Astrocyte of the spinal cord (primary cell): ENCODE measurements at places on chromosomes 5 and 9.

DNA sequence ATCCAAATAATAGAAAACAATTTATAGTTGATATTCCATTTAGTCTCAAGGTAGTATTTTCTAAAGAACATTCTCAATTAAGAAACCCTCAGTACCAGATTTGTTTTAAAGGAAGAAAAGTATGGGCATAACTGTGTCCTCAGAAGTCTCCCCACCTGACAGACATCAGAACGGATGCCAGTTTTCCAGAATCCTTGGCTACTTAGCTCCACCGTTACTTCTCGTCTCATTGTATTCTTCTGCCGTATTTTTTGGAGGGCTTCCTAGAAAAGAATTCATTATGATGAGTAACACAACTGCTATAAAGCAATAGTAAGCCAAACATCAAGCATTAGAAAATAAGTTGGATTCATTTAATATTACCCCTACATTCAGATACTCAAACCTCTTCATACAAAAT, 67.8 kb downstream of the DROSHA start:
- no peak for DNase-seq

GRCh38 chr9:91138760-91139159, 223.0 kb downstream of the AUH start:
- DNase-seq = peak; percentile 55

GRCh38 chr5:91361055-91361701, 21.9 kb downstream of the ARRDC3 start:
- no peak for DNase-seq

GRCh38 chr9:21110708-21111576, 30.7 kb downstream of the IFNW1 start:
- peak; percentile 75 for DNase-seq

DNA sequence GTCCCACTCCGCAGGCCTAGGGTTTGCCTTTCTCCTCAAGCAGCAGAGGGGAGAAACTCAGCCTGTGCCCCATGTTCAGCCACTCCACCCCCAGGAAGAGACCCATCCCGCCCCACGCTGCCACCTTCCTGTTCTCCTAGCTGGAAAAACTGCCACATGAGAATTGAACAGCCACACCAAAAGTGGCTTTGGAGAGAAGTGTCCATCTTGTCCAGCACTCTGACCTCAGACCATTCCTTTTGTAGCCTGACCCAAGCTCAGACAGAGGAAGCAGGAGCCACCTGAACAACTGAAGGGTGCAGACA, 8.3 kb upstream of the SLC25A48 start:
- no peak for DNase-seq

DNA sequence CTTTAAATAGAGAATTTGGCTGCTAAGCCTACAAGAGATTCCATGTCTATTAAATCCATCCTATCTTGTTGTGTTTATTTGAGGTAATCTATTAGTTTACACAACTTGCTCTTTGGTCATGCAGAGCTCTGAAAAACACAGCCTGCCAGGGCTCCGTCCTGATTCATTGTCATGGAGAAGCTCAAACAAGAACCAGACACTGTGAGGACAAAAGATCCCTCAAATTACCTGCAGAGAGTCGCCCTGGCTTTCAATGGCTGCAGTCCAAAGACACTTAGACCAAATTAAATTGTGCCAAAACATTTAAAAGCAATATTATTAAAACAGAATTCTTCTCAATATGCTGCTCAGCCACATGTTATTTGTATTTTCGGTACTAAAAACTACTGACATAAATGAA, 60.1 kb downstream of the CDH18 start:
- peak; percentile 1 for DNase-seq

- DNase-seq = no peak
Observed at GRCh38 chr5:133728475-133728874, 116.1 kb upstream of the FSTL4 start.

DNA sequence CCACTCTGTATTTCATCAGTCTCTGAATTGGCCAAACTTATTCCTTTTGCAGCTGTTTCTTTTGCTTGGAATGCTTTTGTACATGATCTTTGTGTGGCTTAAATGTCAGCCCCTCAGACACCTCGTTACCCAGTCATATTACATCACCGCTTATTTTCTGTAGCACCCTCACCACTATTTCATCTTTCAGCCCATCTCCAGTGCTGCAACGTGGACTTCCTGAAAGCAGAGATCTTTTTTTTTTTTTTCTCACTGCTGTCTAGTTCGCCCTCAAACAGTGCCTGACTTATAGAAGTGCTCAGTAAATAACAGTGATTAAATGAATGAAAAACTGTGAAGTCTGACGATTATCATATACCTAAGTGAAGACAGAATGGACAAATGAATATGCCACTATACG, 835 bp downstream of the SRA1 start:
- DNase-seq = no peak

DNA sequence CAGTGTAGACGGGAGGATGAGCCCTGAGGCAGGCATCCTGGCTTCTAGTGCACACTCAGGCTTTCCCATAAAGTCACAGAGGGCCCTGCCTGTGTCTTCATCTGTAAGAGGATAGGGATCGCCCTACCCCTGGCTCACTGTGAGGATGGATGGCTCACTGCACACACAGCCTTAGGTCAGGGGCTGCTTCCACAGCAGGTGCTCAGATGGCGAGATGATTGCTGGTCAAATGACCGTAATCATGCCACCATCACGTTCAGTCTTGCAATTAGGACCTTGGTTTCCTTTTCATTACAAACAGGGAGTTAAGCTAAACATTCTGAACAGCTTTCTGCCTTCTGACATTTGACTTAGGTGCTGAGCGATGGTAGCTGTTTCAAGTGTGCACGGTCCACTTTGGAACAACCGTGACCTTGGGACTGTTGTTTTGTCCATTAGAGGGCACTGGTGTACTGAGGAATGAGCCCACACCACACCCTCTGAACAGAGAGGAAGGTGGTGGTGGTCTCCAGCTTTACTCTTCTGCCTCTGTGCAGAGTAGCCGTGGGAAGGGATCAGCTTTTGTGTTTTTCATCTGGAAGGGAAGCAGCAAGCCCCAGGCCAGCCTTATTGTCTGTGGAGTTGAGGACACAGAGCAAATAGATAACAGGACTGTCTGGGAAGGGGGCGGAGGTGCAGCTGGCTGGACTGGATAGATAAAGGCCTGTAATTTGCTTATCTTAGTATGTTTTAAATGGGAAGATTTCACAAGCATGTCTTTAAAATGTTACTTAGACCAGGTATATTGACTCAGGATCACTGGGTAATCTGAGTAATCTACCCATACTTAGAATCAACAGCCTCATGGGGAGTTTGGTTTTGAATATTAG, 183.1 kb downstream of the TRIO start:
- no peak for DNase-seq

- DNase-seq = no peak
Observed at GRCh38 chr9:137461663-137462395, 2.7 kb upstream of the NSMF start.

- no peak for DNase-seq
Observed at GRCh38 chr5:141328231-141328630, 2.1 kb upstream of the PCDHGA1 start.

DNA sequence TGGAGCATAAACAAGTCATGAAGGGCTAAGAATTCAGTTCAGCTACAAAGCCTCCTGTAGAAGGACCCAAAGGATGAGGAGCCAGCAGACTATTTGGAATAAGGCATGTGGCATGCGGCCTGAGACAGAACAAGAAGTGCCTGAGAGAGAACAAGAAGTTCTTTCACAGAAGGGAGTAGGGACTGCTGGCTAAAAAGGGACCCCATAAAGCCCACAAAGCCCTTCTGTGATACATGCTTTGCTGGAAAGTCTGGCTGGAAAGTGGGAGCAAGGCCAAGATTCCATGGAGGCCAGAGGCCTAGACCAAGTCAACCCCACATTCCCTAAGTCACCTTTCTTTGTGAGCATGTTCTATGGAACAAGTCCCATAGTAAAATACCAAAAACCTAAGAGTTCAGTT, 35.9 kb upstream of the UBAP2 start:
- DNase-seq = no peak

GRCh38 chr5:35153375-35153932, 76.8 kb downstream of the PRLR start:
- DNase-seq = no peak

DNA sequence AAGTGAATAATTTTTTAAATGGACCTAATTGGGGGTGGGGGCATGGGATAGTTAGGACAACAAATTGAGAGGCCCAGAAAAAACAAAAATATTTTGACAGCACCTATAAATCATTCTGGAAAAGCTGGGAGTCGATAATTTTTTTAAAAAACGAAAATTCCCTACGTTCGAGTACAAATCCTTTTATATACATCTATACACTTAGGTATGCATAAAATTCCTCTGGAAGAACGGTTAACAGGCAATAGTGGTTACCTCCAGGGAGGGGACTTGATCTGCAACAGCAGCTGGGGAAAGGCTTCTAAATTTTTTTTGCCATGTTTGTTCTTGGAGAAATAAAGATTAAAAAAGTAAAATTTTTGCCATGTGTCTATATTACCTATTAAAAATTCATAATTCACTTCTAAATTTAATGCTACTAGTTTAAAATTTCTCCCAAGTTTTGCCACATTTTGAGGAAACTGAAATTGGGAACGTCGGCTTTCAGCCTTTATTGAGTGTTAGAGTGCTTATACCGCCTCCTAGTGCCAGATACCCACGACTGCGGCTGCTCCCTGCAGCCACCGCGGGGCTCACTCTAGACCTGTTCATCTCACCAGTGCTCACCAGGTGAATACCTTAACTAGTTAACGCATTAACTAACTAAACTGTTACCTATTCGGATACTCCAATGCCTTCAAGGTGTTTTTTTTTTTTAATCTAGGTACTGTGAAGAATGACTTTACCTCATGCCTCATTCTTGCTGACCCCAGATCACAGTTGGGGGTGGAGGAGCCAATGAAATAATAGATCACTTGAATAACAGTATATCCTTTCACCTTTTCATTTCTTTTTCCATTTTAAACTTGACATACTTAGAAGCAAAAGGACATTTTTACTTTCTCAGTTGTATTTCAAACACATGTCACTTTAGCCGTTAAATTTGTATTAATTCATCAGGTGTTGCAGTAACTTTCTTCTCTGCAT, 1.8 kb upstream of the BHMT start:
- DNase-seq = no peak

GRCh38 chr5:63053019-63053638, 474.5 kb downstream of the LRRC70 start:
- DNase-seq = no peak

- no peak for DNase-seq
Observed at GRCh38 chr5:180138214-180138975, 66.8 kb upstream of the RNF130 start.
